Right renal cortex interstitium (tissue), 3 donors: ENCODE measurements at places on chromosomes 6 and 20. TPM values are rescaled to one million over a fixed set of nuclear protein-coding genes. Genes with fewer than 3 reads are reported as not detected.

RNF217 gene
- polyA plus RNA-seq = 14.9 TPM

DDX43 gene
- 0.62 TPM for polyA plus RNA-seq

SULF2 gene
- 80.7 TPM for polyA plus RNA-seq

PPIL1 gene
- polyA plus RNA-seq = 55.5 TPM

LCA5 gene
- 11.7 TPM for polyA plus RNA-seq

GGTLC1 gene
- not detected for polyA plus RNA-seq

OR2B6 gene
- 0.17 TPM for polyA plus RNA-seq

REM1 gene
- 0.57 TPM for polyA plus RNA-seq

GSTA5 gene
- not detected for polyA plus RNA-seq

SLC25A27 gene
- 36.9 TPM for polyA plus RNA-seq

DNA sequence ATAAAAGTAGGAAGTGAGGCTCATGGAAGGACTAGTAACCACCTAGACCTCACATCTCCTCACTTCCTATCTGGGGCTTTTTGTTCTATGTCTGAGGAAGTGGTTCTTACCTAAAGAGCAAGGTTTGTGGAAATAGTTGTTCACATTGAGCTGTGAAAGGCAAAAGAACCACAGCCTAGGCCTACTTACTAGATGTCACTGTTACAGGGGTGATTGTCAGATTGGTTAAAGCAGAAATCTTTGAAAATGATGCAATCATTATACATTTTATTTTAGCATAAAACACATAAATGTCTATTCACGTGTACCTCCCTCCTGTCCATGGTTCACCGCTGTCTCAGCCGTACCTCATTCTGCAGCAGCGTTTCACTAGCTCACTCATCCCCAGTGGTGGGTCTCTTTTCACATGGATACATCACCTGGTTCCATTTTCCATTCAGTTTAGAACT is 268.8 kb downstream of the TMEM242 start:
- DNase-seq = no peak

DNA sequence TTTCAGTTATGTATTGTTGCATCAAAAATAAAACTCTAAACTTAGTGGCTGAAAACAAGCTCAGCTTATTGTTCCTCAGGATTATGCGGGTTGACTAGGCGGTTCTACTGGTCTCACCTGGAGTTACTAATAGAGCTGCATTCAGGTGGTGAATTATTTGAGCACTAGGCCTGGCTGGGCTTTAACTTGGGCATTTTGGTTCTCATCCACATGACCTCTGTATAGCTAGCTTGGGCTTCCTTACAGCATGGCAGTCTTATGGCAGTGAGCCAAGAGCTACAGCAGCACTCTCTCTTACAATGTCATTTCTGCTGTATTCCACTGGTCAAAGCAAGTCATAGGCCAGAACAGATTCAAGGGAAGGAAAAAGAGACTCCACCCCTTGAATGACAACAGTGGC is 1.6 kb downstream of the PGBD1 start:
- no peak for DNase-seq

- DNase-seq = no peak
These were observed 155.2 kb downstream of the SCML4 start for GRCh38 chr6:107668743-107669474.

DNA sequence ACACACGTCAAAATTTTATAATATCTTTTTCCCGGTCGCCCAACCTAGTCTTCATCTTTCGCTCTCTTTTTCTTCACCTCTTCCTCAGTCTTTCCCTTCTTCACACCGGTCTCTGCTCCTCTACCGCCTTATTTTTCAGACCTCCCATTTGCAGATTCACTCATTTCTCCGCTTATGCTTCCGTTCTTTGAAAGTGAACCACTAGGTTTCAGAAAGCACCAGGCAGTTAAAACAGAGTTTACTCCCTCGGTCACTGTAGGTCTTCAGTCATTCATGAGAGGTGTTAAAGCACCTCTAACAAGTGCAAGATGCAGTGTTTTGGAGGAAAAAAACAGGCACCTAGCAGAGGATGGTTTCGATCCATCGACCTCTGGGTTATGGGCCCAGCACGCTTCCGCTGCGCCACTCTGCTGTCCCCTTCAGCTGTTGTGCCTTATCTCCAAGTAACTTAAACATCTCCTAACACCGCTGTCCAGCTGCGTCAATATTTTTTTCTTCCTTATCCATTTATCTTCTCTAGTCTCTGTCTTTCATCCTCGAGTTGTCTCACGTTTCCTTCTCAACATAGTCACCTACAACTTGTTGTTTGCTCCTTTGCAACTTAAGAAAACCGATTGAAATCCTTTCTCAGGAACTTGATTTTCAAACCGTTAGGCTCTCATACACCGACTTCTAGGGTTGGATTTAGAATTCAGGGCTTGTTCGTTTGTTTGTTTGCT is 119.7 kb upstream of the ZNF184 start:
- no peak for DNase-seq

DNA sequence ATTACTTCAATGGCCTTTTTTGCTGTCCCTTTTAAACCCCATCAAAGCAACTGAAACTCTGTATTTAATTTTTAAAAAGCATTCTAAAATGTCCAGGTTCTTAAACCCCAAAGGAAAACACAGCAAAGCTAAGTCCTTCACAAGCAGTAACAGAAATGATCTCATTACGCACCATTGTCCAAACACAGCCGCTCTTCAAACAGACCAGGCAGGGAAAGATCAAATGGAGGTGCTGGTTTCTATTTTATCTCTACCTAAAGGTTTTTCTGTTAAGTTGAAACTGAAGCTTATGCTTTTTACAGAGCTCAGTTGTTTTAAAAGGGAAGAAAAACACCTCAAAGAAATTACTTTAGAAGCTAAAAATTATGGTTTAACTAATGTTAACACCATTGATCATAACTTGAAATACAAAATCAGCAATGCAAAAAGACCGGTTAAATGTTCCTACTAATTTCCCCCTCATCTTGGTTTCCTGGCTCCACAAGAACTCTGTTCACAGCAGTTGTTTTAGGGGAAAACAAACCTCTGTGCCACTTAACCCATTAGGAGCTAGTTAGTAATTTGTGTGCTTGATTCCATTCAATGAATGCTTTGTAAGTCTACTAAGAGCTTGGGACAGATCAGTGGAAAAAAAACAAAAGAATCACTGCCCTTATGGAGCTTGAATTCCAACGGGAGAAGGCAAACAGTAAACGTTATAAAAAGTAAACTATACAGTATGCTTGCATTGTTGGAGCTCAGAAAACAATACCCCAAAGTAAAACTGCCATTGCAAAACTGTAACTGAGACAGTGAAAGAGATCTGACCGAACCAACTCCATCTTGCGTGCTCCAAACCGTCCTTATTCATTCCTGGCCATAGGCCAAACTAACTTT is 87.4 kb downstream of the CD24 start:
- no peak for DNase-seq

DNA sequence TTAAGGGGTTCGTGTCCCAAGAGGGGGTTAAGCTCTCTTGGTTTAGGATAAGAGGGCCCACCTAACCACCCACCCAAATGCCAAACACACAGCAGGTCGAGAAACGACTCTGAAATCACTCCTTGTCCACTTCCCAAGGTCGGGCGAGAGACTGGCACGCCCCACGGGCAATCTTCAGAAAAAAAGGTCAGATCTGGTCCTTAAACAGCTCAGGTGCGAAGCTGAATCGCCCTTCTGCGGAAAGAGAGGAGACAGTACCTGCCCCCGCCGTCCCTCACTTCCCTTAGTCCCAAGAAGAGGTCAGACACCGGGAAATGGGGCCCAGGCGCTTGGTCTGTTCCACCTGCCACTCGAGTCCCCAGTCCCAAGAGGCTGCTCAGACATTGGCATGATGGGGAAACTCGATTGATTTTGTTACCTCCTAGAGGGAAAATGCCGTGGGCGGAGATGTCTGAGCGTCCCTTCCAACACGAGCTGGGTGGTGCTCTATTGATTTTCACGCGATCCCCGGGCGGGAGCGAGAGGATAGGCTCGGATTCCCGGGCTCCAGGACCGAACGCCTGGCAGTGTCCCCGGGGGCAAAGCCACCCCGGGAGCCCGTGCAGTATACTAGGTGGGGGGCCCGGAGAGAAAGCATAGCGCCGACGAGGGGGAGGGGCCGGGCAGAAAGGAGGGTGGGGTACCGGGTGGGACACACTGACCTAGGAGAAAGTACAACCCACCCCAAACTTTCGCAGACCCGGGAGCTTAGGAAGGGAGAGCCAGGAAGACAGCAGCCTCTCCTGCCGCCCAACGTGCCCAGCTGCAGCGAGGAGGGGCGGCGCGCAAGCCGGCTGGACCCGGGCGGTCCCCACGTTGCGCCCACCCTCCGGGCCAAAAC is 1.1 kb upstream of the SAMD5 start:
- no peak for DNase-seq

GRCh38 chr6:39295611-39296011 is 18.6 kb downstream of the KCNK17 start:
- no peak for DNase-seq

- DNase-seq = no peak
These were observed 119.2 kb upstream of the INSM1 start for GRCh38 chr20:20248620-20249200.

DNA sequence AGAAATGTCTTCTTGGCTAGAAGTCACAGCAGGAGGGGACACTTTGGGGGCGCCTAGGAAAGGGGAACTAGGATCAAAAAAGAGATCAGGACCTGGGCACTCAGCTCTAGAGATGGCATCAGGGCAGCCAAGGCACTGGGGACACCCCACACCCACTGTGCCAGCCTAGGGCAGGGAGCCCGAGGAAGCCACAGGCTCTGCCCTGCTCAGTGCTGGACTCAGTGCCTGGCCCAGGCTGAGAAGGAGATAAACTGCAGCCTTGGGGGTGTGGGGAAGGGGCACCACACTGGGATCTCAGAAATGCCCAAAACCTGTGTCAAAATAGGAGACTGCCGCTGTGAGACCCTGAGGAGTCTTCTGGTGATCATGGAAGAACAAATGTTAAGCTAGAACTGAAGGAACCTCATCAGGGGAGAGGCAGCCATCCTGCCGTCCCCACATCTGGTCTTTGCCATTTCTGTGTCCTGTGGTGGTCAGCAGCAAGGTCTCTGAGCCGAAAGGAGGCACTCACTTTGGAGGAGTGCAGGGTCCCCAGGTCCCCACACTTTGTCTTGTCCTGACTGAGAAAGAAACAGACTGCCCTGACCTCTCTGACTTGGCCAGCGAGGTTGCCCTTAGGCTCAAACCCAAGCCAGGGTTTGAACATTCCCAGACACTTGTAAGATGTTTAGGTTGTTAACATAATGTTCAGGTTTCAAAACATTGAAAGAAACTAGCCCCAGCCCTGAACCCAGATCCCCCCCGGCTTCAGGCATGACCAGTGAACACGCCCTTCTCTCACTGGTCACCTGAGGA is 2.3 kb downstream of the ARFRP1 start:
- DNase-seq = no peak

DNA sequence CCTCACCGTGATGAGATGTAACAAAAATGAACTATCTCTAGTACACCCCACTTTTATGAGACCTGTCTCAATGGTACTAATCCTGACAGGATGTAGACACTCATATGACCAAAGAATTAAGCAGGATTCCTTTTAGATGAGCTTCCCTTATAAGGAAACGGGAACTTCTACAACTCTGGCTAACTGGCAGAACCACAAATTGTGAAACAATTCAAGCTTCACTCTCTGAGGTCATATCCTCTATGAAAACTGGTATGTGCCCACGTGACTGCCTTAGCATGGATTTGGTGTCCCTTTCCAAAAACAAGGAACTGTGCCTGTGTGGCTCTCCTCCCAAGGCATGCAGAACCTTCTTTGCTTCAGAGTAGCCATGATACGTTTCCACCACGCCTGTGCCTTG is 14.1 kb upstream of the CPNE5 start:
- no peak for DNase-seq

GRCh38 chr20:58989196-58989595 is 8.1 kb downstream of the NELFCD start:
- DNase-seq = no peak

- DNase-seq = no peak
These were observed 28.6 kb upstream of the TGM2 start for GRCh38 chr20:38193586-38194105.

- no peak for DNase-seq
These were observed 1.4 kb downstream of the FBXL4 start for GRCh38 chr6:98946266-98946878.

GRCh38 chr20:60473211-60473610 is 515.0 kb downstream of the CDH26 start:
- DNase-seq = no peak

DNA sequence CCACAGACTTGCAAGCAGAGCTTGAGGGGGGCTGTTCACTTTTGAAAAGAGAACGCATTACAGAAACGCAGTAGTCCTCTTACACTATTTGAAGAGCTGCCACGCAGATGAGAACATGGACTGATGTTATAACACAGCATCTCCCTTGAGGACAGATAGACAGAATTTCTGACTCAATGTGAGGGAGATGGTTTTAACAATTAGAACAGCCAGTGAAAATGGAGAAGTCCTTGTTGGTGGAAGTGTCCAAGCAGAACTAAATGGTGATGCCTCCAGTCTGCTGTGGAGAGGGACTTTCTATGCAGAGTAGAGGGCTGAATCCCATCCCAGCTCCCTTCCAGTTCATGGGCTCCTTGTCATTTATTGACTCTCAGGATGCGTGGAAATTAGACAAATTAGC is 100.0 kb downstream of the RREB1 start:
- DNase-seq = no peak

DNA sequence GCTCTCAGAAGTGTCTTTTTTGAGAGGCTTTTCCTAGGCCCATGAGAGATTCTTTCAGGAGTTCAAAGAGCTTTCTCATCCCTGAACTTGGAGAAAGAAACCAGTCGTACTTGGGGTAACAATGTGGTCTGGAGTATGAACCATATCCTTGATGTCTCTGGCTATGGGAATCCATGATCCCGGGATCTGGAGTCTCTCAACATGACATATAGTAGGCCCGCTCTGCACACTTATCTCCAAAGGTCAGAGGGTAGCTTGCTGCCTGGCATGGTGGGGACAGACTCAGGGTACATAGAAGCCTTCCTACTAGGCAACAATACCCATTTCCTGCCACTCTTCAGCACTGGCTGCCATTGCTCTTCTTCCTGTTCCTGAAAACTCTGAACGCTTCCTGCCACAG is 42.2 kb upstream of the NFATC2 start:
- no peak for DNase-seq

- DNase-seq = no peak
These were observed 704 bp downstream of the TOP1 start for GRCh38 chr20:41029150-41029901.

GRCh38 chr6:27871924-27872638 is 40.1 kb downstream of the OR2B2 start:
- DNase-seq = peak; percentile 98

- no peak for DNase-seq
These were observed 58.5 kb upstream of the CCN6 start for GRCh38 chr6:111995404-111995803.

DNA sequence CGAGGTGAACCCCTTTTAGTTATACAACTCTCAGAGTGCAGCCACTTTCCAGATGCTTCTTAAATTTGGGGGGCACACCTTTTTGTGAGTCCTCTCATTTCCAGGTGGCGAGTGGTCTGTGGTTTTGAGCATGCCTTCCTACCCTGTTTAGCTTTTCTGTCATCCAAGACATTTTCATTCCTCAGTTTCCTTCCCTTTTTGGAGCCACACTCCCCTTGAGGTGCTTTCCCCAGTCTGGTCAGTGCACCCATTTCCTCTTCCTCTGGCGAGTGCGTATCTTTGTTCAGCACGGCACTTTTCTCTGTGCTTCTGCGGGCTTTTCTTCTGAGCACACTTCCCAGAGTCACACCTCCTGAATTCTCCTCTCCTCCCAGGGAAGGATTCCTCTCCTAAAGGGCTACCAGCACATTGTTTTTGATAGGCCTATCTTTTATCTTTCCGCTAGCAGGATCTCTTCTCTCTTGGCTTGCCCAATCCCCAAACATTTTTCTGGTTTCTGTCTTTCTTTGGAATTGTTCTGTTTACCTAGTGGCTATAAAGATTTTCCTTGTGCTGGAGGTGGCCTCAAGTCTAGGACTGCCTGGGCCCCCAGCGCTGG is 1.4 kb downstream of the PHF20 start:
- DNase-seq = no peak

GRCh38 chr6:164396071-164397047 is 913.0 kb downstream of the C6orf118 start:
- no peak for DNase-seq
